ENCODE measurements at places on chromosomes 11 and 22. TPM values are rescaled to one million over a fixed set of nuclear protein-coding genes. Genes with fewer than 3 reads are reported as not detected.

The NLRP14 gene
- total RNA-seq, result not detected

The KRTAP5-2 gene
- total RNA-seq, result not detected

The PANX2 gene
- total RNA-seq, result not detected

The POU2F3 gene
- not detected for total RNA-seq

The TESMIN gene
- total RNA-seq, result 5.7 TPM

- DNase-seq, result no peak
Observed at GRCh38 chr11:64845129-64845775, 799 bp upstream of the CDC42BPG start.

GRCh38 chr22:24398409-24398808 is 29.0 kb upstream of the ADORA2A start:
- DNase-seq, result no peak

DNA sequence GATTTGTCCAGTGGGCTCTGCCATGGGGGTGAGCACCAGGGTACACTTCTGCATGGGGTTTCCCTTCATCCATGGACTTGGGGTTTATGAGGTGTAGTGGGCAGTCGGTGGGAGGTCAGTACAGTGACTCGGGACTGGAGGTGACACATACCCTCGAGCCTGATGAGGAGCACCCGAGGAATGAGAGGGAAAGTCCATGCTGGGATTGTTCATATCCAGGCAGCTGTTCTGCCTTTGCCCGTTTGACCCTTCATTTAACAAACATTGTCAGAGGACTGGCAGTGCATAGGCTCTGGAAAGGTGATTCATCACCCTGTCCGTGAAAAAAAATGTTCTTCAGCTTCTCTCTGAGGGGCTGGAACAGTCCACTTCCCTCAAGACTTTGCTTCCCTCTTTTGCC is 2.7 kb downstream of the NAV2 start:
- no peak for DNase-seq

DNA sequence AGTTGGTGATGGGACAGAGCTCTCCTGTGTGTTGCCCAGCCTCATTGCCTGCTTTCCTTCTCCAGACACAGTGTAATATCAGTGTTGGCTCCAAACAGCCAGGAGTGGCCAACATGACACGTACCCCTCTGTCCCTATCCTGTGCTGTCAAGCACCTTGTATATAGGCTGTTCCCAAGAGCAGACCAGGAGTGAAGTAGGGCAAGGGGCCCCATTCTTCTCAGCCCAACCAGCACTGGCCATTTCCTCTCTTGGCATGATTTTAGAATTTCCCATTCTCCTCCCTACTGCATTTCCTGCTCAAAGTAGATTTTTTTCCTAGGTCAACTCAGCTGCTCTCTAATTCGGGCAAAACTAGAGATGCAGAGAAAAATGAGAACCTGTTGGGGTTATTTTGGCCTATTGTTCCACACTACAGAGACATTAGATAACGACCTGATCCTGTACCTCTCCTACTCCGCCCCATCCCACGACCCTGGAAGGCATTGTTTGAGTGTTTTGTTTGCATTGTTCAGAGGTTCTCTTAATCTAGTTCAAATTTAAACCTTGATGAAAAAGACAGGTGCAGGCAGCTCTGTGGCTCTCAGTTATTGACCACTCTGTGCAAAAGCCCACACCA is 95.6 kb downstream of the RASSF10 start:
- DNase-seq, result no peak

DNA sequence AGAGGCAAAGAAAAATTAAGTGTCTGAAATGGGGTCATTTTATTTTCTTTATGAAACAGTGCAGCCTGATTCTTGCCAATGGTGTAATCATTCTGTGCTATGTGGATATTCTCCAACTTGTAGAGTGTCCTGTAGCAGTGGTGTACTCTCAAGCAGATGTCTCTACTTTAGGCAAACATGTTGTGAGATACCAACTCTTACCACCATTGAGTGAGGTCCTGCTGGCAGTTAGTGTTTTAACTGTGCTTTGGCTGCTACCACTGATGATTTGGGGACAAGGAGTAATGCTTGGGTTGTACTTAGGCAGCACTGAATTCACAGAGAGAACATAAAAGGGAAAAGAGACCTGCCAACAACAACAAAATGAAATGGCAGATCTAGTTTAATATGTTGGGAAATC is 122.5 kb downstream of the APIP start:
- DNase-seq, result no peak

DNA sequence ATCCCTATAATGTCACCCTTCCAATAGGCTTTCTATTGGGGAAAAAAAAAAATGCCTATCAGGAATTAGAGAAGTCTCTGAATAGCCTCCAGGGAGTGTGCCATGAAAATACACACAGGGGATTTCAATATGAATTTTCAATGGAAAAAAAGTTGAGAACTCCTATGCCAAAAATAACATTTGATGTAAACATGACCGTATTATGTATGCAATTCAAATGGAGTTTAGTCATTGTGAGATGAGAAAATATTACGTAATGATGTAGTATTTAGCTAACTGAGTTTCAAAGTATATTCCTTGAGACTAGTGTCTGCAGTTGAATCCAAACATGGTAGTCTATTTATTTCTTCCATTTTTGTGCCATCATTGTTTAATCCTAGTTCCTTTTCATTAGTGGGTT is 182.3 kb downstream of the BLID start:
- no peak for DNase-seq
